ENCODE measurements at places on chromosomes 7 and 10.

- DNase-seq = no peak
These were observed 44.4 kb downstream of the SPDYE5 start for GRCh38 chr7:75536491-75536890.

DNA sequence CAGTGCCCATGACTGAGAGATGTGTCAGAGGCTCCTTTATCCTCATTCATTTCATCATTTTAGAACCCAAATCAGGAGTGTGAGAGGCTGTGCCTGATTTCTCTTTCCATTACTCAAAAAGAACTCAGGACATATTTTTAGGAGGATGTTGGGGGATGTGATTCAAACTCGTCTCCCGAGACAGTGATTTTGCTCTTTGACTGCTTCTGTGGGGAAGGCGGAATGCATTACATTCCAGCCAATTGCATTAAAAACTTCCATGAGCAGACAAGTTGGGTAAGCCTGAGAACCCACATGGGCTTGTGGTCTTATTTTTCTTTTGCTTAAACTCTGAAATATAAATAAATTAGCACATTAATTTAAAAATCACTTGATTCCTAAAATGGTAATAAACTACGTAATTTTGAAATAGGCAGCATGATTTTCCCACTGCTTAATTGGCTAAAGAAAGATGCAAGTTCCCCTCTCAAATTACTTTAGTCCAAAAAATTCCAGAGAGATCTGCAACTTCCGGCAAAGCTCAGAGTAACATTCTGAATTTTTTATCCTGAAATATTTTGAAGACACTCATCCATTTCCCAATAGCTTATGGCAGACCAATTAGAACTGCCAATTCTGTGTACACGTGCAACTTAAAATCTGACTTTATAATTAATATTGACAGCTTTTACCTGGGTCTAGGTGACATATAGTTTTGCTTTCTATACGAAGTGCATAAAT lies 185.6 kb downstream of the C7orf25 start:
- DNase-seq = no peak

DNA sequence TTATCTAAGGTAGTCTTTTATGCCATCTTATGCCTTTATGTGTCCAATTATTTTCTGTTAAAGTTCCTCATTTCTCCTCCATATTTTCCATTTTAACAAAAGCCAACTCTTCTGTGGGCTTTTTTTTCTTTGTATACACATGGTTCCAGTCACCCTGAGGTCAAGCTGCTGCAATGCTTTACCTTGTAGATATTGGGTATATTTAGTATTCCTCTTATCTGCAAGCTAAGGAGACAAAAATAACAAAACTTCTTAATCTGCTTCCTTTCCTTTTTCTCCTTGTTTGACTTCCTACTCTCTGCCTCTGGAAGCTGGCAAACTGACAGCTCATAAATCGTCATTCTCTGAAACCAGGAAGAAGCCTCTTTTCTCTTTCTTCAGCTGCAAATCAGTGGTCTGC lies 885.0 kb upstream of the LRRN3 start:
- no peak for DNase-seq

GRCh38 chr7:152911922-152912321 lies 152.4 kb downstream of the ACTR3B start:
- DNase-seq = no peak

- no peak for DNase-seq
These were observed 38.5 kb downstream of the EN2 start for GRCh38 chr7:155496267-155497005.

DNA sequence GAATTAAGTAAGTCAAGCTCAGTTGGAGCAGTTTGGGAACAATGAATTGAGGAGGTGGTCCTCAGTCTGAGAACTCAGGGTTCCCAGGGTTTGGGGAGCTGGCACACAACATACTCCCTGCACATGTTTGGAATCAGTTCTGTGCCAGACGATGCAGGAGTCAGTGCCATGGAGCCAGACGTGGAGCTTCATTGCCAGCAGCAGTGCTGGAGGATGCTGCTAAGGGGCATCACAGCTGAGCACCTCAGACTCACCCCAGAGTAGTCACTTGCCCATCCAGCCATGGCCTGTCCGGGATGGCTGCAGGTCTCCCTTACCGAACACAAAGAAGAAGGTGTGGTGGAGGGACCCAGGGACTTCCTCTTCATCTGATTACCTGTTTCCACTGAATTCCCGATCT lies 7.9 kb downstream of the GIMAP5 start:
- DNase-seq = no peak

GRCh38 chr7:24829787-24830186 lies 72.5 kb upstream of the GSDME start:
- no peak for DNase-seq

DNA sequence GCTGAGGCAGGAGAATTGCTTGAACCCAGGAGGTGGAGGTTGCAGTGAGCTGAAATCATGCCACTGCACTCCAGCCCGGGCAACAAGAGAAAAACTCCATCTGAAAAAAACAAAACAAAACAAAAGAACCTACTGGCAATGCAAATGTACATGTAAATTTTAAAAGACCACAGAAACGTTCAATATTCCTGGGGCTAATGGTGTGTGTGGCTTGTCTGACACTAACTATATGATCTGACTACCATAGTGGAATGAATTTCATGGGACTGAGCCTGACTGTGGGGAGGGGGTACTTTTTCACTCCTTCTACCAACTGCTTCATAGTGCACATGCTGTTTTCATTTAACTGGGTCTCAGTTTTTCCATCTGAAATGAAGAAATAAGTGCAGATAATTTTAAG lies 69.6 kb downstream of the ITPRID1 start:
- DNase-seq = no peak

DNA sequence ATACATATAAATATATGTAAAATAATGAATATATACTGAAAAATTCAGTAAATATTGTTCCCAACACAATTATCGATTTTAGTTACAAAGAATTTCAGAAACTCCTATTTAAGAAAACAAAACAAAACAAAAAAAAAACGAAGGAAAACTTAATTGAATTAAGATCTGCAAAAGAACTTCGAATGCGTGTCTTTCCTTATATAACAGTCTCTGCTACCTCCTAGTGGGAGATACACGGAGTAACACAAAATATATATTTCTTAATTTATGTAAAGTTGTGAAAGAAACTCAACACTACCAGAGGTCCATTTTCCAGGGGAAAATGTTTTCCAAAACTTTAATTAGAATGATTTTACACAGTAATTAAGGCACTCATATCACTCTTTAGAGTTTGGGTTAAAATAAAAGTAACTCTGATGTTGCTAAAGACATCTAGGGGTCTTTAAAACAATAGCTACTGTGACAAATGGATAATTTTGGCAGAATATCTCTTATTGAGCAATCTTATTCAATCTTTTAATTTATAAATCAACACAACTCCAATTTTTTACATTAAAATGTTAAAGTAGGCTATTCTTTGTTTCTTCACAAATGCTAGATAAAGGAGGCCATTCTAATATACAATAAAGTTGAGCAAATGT lies 41.6 kb downstream of the NEBL start:
- DNase-seq = no peak

GRCh38 chr10:119357412-119358151 lies 150.2 kb downstream of the GRK5 start:
- no peak for DNase-seq

Data from Calu3 (cell line).